ENCODE measurements at places on chromosomes 5 and 9.

DNA sequence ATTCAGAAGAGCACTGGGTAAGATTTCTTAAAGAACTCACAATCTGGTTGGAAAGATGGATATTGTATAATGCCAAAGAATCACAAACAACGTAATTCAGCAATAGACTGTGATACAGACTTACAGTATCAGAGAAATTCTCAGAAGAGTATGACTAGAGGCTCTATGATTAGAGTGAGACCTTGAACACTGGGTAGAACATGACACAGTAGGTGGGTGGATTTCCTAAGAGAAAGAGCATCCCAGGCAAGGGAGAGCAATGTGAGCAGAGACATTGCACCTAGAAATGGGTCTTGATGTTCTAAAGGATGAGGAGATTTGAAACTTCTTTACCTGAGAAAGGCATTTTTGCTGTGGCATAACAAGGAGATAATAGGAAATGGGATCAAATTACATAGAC lies 27.3 kb upstream of the CAST start:
- DNase-seq: no peak

- DNase-seq: peak; percentile 67
Observed at GRCh38 chr9:137406876-137407589, 15.9 kb downstream of the EXD3 start.

GRCh38 chr5:150286820-150287219 lies 2.8 kb downstream of the CAMK2A start:
- no peak for DNase-seq

GRCh38 chr9:93673021-93673838 lies 96.8 kb downstream of the PHF2 start:
- no peak for DNase-seq

- no peak for DNase-seq
Observed at GRCh38 chr9:3401221-3401954, 124.4 kb downstream of the RFX3 start.

DNA sequence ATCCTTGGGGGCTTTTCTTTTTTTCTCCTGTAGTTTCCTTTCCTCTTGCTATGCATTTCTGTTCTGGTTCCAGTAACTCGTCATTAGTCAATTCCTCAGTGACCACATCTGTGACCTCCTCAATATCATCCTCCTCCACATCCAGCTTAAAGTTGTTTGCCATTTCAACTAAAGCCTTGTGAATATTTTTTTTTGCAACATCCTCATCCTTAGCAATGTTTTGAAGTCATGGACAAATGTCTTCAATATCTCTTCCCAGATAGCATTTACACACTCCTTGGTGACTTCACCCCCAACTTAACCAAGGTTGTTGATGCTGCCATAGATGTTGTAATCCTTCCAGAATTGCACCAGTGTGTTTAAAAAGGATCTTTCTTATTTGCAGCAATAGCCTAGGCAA lies 14.7 kb upstream of the ADRB2 start:
- no peak for DNase-seq

DNA sequence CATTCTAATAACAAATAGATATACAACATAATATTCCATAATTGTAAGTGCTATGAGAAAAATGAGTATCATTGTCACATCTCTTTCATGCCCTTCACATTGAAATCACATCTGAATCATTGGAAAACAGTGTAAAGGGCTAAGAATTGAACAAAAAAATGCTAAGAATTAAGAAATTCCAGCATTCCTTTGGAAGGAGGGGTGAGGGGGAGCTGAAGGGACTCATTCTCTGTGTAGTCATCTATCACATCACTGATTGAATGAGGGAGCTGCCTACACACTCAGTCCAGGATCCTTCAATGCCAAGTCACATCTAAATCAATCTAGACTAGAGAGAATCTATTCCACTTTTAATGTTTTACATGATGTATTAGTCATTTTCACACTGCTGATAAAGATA lies 286.6 kb downstream of the DTWD2 start:
- DNase-seq: no peak

DNA sequence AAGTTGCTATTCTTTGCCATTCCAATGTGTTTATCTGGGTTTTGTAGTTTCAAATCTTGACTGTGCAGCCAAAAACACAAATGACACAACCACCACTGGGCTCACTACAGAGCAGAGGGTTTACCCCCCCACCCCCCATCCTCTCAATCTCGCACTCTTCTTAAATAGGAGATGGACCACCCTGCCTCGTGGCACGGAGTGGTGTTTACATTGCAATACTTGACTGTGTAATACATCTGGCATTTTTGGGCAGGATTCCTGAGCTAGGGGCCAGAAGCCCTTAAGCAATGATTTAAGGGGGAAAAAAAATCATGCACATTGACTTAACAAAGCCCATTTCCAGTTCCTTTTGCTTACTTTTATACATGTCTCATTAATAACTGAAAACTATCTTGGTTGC lies 19.0 kb downstream of the PTCH1 start:
- DNase-seq: no peak

DNA sequence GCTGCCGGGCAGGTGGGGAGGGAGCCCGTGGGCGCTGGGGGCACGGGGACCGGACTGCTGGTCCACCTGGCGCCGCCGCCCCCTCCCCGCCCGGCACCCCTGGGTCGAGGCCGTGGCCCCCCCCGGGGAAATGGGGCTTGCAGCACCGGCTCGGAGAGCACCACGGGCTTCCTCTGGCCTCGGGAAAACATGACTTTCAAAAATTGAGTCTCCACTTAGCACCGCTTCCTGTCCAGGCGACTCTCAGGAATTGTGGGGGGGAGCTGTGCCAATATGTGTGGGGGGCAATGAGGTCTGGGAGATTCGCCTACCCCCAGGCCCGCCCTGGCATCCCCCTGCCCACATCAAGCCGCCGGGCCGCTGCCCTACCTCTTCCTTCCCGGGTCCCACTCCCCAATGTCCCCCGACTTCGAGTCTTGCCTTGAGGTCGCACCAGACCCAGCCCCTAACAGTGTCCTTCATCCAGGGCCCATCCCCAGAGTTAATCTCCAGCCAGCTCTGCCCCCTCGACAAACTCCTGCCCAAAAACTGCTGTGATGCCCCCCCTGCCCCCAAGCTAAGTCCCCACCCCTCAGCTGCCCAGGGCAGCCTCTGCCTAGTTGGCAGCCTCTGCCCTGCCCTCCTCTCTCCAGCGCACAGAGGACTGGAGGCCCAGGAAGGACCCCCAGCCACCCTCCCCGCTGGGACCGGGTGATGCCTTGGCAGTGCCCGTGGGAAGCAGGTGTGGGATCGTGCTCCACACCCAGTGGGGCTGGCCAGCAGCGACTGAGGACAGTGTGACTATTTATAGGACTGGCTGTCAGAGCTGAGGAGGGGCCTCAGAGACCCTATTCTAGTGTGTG lies 3.9 kb downstream of the EGFL7 start:
- DNase-seq: no peak

DNA sequence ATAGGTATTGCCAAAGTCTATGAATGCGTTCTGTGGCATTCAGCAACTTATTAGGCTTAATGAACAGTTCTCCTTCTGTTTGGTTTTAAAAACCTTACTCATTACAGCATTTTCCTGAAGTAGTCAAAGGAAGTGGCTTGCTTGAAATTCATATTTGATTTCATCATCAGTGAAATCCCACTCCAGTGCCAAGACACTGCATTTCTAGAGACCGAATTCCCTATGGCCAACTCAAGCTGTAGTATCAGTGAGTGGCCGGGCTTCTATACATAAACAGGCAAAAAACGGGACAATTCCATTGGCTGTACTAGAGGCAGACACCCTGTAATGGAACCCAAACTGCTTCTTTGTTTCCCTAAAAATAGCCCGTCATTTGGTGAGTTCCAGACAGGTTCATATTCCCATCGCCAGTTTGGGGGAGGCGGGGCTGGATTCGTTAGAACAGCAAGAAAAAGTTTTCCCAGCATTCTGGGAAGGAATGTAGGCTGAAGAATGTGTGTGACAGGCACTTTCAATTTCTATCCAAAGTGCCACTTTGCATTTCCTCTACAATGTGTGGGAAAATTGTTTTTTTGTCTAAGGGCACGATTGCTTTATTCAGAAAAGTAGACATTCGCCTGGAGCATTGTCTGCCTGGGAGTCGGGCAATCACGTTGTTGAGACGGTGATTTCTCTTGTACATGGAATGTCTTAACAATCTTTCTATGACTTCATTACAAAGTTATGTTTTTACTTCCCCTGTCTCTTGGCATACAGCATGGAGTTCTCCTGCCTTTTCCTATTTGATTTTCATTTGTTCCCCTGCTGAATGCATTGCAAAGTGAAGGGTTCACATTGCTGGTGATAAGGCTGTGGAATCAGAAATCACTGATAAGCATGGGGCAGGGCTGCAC lies 141.8 kb upstream of the MAST4 start:
- no peak for DNase-seq

DNA sequence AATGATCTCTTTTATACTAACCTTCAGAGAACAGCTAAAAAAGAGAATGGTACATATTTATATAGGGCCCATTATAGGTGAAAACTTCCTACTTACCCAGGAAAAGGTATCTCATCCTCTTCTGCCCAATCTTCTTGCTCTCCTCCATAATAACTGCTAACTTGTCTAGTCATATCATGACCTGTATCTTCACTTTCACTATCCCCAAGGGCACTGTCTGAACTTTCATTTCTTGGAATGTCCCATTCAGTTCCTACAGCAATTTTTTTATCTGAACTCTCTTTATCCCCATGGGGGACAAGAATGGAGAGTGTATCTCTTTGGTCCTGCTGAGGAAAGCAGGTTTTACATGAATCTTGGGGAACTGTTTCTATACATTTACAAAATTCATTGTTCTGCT lies 36.4 kb upstream of the RAPGEF6 start:
- no peak for DNase-seq

- no peak for DNase-seq
Observed at GRCh38 chr5:75648712-75649111, 37.5 kb downstream of the ANKDD1B start.

DNA sequence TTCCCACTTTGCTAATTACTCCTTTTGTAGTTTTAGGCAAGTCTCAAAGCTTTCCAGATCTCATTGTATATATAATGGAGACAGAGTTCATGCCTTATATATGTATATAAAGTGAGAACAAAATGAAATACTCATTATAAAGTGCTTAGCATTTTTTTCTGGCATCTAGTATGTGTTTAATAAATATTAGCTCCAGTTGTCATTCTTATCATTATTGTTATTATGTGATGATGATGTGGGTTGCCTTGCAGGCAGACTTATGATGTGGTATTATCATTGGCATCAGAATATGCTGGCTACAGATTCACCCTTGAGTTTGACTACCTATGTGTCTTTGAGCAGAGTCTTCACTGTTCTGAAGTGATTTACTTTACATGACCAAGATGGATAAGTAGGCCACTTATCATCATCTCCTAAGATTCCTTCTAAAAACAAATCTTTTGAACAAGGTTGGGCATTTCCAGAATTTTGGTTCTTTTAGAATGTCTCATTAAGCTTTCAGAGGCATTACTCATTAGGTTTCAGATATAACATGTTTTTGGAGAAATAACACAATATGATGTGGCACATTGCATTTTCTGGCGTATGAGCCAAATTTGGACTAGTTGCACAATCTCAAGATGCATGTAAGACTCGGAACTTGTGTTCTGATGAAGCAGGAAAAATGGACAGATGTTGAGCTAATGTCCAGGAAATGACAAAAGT lies 145.6 kb upstream of the TNC start:
- DNase-seq: no peak

DNA sequence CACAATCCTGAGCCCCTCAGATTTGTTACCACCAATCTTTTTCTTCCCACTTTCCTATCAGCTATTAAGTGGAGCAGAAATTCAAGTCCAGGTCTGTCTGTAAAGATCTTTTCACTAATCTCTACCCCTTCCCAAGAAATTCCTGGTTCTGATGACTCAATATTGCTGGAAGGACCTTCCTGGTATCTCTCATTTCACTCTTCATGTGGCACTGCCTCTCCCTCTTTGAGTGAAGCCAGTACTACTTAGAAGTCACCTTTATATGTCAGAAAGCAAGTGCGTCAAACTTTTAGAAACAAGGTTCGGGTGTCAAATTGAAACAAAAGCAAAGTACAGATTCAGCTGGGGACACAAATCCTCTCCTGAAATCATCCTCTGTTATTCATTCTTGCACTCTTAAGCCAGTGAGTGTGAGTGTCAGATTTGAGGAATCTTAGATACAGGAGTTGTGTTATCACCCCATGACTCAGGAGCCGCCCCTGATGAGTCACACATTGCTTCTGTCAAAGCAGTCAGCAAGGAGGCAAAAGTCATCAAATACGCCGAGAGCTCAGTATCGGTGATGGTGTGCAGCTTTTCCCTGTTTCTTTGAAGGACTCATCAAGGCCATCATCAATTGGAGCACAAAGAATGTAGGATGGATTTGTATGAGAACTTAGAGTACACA lies 313.0 kb downstream of the CETN3 start:
- no peak for DNase-seq

- no peak for DNase-seq
Observed at GRCh38 chr5:137724251-137724650, 11.6 kb downstream of the KLHL3 start.

DNA sequence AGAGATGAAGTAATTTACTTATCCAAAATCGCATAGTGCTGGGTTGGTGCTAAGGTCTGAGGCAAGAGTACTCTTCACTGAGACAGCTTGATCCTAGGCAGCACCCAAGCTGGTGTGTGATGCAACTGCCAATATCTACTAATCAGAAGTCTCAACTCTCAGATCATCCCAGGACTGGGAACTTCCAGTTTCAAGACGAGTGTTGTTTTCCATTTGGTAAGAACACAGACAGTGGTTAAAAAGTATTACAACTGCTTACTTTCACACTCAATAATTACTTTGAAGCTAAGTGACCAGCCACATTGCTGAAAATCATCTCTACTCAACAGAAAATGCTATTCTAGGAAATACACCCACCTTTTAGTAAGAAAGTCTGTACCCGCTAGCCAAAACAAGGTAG lies 45.3 kb downstream of the FBXW11 start:
- no peak for DNase-seq

- no peak for DNase-seq
Observed at GRCh38 chr9:82539856-82540579, 522.9 kb downstream of the RASEF start.

GRCh38 chr5:160419458-160420330 lies 813 bp upstream of the SLU7 start:
- DNase-seq: no peak

GRCh38 chr5:111927191-111927590 lies 170.2 kb upstream of the NREP start:
- DNase-seq: no peak

DNA sequence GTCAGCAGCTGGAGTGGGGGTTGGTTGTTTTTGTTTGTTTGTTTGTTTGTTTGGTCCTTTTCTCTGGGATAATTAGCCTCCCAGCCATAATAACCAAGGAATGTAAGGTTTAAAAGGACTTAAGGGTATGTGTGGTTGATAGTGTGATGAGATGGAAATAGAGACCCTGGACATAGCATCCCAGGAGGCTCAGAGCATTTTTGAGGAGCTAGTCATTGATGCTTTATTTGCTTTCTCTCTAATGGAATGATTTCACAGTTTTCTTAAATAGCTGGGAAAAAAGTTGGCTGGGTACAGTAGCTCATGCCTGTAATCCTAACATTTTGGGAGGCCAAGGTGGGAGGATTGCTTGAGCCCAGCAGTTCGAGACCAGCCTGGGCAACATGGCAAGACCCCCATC lies 45.1 kb downstream of the TTC1 start:
- no peak for DNase-seq

All from CD4-positive, alpha-beta T cell treated with Interleukin-17A for 1 hour (primary cell).